Activated CD8-positive, alpha-beta memory T cell treated with anti-CD3 and anti-CD28 coated beads for 24 hours (primary cell): ENCODE measurements at places on chromosomes 1 and 21.

DNA sequence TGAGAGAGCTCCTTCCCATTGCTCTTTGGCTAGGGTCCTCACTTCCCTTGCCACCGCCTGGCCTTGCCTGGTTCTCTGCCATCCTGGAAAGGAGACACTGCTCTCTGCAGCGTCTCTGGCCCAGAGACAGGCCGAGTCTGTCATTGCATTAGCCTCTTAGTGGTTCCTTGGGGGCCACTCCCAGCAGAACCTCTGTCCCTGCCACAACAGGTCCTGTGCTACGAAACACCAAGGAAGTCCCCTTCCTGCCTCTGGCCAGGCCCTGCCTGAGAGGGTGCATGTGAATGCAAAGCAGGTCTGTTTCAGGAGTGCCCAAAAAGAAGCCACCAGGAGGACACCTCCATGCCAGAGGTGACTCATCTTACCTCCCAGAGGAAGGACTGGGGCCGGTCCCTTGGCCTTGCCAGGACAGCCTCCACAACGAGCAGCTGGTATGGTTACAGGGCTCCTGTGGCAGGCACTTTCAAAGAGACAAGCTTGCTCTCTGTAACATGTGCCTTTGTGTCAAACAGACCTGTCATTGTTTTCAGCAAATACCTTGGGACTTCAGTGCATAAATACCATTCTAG is 59.6 kb downstream of the VPS26C start:
- peak; percentile 59 for DNase-seq

GRCh38 chr1:25795946-25796810 is 3.8 kb upstream of the SELENON start:
- no peak for DNase-seq

GRCh38 chr1:166129006-166129405 is 37.8 kb downstream of the FAM78B start:
- DNase-seq: no peak

- DNase-seq: no peak
Measured at GRCh38 chr1:38474738-38475623, 384.6 kb downstream of the RRAGC start.

DNA sequence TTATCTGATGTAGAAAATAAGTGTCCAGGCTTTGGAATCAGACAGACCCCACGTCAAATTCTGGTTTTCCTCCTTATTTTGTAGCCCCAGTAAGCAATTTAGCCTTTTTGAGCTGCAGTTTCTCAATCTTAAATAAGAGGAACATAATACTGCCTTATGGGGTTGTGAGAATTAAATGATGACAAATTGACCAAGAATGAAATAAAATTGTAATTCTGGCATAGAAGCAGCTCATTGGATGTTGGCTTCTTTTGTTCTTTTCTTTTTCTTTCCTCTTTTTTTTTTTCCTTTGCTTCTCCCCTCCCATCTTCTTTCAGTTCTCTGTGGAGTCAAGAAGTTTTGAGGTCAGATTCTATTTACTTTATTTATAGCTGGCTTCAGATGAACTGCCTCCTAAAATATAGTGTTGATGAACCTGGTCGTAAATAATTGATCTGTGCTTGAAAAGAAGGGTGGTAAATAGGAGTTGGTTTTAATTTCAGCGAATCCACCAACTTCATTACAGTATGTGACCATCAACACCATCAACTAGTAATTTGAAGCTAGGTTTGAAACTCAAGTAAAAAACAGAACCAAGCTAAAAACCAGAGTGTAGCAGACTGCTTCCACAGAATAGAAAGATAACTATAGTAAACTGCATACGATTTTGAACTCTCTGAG is 81.1 kb downstream of the CACHD1 start:
- DNase-seq: no peak

GRCh38 chr1:167121375-167122120 is 27.7 kb downstream of the STYXL2 start:
- peak; percentile 73 for DNase-seq

DNA sequence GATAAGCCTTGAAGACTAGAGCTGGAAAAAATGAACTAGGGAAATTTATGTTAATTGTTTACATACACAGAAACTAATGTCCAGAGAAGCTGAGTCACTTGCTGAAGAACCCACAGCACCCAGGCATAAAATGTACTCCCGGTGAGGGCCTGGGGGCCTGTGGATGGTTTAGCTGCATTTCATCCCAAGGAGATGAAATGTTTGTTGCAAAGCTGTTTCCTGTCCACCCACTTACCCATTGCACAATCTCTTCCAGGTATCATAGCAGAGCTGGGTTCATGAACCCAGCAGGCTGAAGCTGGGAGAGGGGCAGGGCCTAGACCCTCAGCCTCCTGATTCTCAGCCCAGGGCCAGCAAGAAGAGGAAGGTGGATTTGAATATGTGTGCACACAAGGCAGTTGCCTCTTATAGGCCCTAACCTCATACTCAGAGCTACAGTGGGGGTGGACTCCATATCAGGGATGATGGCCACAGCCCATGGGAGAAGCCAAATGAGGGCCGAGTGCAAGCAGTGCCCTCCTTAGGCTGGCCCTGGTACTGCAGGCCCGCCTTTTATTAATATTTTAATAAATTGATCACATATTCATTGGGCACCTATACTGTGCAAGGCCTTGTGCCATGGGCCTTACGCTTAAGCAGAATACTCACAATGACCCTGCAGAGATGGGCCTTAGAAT is 110.8 kb downstream of the LACTBL1 start:
- DNase-seq: no peak

- DNase-seq: no peak
Measured at GRCh38 chr1:110305900-110306420, 33.2 kb upstream of the RBM15 start.

DNA sequence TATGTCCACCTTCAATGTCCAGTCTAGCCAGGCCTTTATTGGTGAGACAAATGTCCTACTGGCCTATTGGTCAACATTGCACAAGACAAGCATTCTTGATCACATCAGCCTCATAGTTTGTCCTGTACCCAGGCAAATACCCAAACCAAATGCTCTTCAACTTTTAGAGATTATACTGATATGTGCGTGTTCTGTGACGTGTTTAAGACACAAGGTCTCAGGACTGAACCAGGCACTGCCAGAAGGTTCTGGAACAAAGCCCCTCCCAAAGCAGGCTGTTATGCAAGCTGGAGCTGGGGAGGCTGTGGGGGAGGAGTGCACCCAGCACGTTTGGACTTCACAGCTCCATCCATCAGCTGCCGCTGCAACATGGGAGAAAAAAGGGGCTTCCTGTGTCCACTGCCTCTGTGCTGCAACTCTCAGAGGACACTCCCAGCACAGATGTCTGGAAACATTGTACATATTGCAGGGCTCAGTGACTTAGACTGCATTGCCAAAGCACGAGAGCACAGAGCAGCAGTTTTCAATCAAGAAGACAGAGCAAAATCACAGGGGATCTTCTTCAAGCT is 45.9 kb downstream of the NID1 start:
- no peak for DNase-seq

DNA sequence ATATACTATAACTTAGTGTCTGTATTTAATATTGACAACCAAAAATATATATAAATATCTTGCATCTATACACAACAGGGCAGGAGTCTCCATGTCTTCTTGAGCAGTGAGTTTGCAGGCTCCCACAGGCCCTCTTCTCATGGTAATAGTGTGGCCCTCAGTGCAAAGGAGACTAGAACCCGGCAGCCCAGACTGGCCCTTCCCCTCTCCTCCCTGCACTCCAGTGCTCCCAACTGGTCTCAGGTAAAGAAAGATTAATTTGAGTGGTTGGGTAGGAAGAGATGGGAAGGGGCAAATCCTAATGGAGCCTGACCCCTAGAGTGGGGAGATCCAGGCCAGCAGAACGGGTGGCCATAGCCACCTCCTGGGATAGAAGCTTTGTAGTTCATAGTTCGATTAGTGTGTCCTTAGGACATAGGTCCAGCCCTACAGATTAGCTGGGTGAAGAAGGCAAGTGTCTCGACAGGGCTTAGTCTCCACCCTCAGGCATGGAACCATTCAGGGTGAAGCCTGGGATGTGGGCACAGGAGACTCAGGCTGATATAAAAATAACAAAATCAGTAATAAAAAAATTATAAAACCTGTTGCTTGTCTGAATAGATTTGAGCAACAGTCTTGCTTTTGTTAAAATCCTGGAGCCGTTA is 32.3 kb downstream of the SLC2A1 start:
- DNase-seq: no peak

DNA sequence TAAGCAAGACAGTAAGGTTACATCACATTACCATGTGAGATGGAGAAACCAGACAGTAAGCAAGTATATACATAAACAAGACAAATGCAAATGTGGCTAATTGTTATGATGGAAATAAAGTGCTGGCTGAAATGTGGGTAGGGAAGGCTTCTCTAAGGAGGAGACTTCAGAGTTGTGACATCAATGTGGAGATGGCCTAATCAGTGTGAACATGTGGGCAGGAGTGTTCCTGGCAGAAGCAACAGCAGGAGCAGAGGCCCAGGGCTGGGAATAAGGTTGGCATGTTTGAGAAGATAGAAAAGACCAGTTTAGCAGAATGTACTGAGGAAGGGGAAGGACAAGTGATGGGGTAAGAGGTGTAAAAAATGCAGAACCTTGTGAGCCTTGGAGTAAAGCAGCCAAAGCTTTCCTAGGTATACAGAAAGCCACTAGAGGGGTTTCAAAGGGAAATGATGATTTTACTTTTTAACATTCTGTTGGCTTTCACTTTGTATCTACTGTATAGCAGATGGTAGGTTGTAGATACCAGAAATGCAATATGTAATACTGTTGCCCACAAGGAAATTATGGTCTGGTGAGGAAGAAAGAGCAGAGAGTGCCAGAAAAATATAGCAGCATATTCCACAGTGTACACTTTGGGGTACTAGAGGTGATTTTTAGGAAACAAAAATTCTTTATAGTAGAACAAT is 197.4 kb downstream of the FGGY start:
- no peak for DNase-seq

DNA sequence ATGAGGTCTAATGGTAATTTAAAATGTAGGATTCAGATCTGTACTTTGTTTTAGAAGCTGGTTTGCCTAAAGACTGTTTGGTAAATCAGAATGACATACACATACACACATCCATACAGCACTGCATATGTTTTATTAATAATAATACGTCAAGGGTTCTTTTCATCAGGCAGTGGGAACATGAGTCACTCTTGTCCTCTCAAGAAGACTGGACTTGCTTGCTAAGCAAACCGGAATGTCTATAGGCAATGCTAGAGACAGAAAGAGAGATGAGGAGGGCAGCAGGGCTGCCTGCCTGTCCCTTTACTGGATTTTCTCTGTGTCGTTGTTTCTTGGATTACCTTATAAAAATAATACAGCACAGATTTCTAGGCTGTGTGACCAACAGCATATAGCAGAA is 119.1 kb upstream of the GALNT2 start:
- DNase-seq: no peak

DNA sequence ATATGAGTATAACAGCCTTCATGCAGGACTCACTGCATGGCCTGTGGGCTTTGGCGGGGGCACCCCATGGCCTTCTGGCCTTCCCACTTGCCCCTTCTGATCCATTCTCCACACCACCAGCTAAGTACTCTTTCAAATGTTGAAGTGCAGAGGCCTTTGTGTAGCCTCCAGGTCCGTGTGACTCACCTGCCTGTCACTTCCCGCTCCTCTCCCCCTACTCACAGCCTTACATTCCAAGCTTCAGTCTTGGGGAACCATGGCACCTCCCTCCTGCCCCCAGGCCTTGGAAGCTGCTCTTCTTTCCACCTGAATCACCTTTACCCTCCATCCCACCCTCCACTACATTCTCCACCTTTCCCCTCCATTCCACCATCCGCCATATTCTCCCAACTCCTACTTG is 69.6 kb downstream of the PGM1 start:
- no peak for DNase-seq

DNA sequence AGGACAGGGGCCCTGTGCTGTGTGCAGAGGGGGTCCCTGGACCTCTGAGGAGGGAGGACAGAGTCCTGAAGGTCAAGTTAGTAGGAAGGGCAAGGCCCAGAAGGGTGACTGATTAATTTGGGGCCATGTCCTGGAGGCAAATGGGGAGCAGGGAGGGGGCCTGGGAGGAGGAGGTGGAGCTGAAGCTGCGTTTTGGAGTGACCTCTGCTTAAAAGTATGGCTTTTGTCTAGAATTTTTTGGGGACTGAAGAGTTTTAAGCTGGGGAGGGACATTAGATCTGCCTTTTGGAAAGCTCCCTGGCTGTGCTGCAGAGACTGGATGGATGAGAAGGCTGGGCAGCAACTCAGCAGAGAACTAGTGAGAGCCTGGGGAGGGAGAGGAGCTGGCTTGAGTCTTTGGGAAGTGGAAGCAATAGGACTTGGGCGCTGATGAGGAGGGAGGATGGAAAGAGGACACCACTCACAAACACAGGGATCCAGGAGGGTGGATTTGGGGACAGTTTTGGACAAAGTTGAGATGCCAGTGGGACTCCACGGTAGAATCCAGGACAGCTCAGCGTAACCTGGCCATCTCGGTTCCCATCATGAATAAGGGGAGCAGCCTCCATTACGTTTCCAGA is 52.9 kb downstream of the ACBD3 start:
- no peak for DNase-seq

- no peak for DNase-seq
Measured at GRCh38 chr1:34272152-34272551, 95.4 kb downstream of the C1orf94 start.

GRCh38 chr1:223684488-223684792 is 18.9 kb upstream of the CAPN8 start:
- DNase-seq: no peak

- no peak for DNase-seq
Measured at GRCh38 chr1:159895836-159896545, 4.0 kb downstream of the CFAP45 start.

DNA sequence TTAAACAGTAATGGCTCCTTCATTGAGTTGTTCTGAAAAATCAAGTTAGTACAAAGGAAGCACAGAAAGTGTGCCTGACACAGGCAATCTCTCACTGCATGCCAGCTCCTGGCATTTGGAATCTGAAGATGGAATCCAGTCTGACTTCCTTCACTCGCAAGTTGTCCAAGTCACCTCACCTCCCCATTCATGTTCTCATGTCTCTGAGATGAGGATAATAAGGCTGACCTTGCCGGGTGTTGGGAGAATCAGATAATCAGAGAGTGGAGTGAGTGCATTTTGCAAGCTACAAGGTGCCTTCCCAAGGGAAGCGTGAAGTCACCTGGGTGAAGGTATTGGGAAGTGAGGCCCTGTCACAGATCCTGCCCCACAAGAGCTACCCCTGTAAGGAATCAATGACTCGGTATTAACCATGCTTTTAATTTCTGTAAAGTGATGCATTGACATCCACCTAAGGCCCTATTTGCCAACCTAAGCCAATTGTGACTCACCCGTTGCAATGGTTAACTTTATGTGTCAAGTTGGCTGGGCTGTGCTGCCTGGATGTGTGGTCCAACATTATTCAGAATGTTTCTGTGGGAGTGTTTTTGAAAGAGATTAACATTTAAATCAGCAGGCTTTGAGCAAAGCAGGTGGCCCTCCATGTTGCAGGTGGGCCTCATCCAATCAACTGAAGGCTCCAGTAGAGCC is 62.5 kb upstream of the TARBP1 start:
- DNase-seq: no peak

DNA sequence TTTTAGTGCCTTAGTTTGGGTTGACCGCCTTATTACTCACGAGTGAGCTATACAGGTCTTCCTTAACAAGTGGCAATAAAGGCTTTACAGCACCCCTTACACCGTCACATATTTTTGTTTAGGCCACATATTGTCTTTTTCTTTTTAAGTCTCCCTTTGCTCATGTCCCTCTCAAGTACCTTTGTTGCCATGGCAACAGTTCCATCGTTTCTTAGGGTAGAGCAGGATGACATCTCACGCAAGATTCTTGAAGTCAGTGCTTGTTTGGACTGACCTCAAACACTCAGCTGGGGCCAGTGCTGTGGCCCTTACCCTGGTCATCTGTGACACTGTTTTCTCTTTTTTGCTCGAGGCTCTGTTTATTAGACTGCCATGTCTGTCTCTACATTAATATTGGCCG is 69.8 kb downstream of the PBX1 start:
- no peak for DNase-seq
